ELF-1 (cell line): ENCODE measurements at places on chromosomes 6 and 20.

GRCh38 chr6:25899580-25900408, 25.8 kb upstream of the SLC17A3 start:
- DNase-seq: no peak

GRCh38 chr6:53984581-53984980, 126.7 kb upstream of the MLIP start:
- no peak for DNase-seq

DNA sequence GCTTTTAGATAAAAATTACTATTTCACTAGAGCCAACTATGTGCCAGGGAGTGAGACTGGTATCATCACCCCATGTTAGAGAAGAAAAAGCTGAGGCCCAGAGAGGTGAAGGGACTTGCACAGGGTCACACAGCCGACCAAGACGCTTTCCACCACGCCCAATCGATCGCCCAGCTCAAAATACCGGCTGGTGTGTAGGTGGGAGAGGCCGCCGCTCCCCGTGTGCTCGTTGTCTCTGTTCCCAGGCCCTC, 253 bp upstream of the SNPH start:
- no peak for DNase-seq

- DNase-seq: no peak
Measured at GRCh38 chr20:16064989-16065707, 508.1 kb downstream of the KIF16B start.

DNA sequence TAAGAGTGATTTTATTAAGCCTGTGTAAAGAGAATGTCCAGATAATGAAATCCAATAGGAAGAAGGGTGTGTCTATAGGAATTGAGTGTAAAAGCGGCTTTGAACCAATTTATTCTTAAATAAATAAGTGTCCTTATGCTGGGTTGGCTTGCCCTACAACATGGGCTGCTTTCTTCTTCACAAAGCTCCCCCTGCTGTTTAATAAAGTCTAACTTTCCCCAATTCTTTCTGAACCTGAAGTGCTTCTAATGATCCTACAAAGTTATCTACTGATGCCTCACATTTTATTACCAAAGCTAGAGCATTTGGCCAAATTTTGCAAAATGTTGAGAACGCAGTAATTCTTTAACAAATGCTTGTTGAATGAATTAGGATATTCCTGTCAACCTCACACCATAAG, 36.3 kb upstream of the SIRT5 start:
- DNase-seq: no peak

GRCh38 chr6:157879873-157880254, 56.8 kb downstream of the SNX9 start:
- no peak for DNase-seq

DNA sequence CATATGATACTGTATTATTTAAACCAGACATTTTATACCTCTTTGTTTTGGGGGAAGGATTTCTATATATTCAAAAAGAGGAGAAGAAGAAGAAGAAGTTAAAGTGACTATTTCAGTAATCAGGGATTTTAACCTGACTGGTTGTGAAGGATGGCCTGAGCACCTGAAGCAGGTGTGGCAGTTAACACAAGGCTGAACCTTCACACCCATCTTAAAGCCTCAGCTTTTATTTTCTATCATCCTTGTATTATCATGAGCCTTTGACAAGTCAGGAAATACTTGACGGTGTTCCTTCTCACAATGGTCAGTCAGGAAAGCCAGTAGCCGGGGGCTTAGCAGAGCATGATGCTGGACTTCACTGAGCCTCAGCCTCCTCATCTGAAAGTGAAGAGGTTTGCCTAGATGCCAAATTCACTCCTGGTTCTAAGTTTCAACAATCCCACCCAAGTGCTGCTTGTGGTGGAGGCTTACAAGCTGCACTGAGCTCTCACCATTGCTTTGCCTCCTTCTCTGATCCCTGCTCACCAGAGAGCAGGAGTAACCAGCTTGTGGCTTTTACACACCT, 117.2 kb downstream of the JAG1 start:
- DNase-seq: no peak
